ENCODE measurements at places on chromosomes 6 and 20.
A peak's percentile ranks its signal among the peaks of the same experiment; 100 is the strongest.

DNA sequence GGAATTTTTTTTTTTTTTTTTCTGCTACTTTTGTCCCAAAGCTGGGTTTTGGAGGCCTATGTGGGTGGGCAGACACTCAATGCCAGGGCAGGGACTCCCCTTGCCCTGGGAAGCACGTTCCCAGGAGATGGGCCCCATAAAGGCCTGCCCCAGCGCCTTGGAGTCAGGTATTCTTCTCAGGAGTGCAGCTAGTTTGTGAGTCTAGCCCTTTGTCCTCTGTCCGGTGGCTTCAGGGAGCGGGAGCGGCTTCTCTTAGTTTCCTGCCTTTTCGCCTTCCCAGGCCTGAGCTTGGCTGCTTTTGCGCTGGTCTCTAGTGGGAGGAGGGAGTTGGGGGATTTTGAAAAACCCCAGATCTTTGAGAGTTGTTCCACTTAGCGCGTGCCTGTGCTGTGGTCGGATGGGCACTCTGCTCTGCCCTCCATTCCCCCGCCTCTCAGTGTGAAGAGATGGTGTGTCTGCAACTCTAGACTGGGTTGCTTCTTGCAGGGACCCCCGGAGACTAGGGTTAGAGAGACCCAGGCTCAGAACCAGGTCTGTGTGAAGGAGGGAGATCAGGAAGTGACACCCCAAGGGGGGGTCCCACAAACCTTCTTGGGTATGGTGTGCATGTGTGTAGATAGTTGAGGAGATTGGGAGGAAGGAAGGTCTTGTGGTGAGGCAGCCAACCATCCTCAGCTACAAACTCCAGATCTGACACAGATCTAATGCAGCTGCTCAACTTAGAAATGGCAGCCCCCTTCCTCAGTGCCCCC, 1.3 kb downstream of the PLCG1 start:
- DNase-seq = no peak

DNA sequence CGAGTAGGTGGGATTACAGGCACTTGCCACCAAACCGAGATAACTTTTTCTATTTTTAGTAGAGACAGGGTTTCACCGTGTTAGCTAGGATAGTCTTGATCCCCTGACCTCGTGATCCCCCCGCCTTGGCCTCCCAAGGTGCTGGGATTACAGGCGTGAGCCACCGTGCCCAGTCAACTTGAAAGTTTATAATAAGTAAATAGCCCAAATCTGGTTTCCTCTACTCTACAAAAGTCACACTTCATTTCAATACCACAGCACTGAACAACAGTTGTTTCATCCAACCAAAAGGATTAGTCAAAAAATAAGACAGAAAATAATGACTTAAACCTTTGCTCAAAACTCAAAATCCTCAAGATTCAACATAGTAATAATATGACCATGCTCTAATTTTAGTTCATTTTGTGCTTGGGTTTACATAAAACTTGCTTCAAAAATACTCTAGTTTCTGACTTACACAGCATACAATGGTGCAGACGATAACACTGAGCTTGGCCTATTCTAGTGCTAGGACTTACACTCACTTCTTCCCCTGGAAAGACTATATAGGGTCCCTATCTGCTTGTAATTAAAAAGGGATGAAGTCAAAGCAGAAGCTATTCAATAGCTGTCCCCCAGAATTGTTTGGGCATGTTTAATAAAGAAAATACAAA, 56.7 kb downstream of the NT5E start:
- DNase-seq = peak; percentile 4

DNA sequence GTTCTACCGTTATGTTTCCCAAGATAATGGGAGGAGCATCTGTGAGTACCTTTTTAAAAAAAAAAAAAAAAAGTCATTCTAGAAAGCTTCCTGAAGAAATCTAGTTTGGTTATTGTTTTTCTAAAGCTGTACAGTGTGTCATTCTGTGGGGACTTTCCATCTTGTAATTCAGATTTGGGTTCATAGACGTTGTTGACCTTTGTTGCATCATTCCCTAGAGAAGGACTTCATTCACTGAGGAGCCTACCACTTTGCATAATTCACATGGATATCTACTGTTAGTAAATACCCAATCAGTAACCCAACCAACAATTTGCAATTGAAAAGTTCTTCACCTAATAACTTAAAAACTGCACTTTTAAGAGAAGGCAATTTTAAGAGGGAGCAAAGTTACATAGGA, 60.1 kb downstream of the RPP40 start:
- DNase-seq = no peak

- no peak for DNase-seq
Observed at GRCh38 chr6:66396549-66396948, 689.5 kb upstream of the EYS start.

DNA sequence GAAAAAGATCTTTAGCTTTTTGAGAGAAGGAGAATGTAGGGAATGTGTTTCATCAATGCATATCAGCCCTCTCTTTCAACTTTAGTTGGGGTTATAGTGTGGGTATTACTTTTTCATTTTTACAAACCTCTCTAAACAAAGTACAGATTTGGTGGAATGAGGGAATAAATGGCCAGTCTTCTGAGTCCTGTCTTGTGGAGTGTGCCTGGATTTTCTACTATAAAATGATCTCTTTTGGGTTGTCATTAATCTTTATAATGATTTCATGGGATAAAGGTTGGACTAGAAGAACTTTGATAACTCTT, 209.3 kb downstream of the RNF144B start:
- DNase-seq = no peak

DNA sequence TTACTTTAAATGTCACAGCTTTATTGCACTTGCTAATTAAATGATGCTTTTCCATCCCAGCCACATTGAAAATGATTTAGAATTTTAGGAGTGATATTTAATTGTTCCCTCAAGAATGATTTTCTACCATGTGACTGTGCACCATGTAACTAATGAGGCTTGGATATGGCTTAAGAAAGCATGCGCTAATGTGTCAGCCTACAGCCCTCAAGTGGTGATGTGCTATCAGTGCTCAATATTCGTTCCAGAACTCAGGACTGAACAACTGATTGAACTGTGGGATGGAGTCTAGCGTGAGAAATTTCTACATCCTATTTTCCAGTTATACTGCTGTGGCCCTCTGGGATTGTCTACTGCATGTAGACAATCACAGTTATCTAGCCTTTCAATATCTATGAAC, 71.5 kb downstream of the PKIB start:
- no peak for DNase-seq

DNA sequence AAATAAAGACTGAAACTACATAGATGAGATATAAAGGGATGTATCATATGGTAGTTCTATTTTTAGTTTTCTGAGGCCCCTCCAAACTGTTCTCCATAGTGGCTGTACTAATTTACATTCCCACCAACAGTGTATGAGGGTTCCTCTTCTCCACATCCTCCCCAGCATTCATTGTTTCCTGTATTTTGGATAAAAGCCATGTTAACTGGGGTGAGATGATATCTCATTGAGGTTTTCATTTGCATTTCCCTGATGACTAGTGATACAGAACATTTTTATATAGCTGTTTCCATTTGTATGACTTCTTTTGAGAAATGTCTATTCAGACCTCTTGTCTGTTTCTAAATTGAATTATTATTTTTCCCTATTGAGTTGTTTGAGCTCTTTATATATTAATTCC, 229.3 kb downstream of the RFPL4B start:
- DNase-seq = no peak

DNA sequence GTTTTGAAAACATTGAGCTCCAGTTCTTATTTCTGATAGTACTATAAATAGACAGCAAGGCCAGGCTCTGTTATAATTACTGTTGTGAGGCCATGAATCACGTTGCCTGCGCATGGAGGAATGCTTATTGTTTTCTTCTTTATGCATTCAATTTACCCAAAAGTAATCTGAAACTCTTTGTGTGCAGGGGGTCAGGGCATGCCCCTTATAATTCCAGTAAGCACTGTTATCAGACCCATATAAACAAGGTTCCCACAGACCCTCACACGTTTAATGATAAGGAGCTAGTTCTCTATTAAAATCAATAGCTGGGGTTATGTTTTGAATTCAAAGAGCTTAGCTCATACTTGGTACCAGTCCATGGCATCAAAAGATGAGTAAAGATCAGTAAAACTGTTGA, 174.8 kb upstream of the ARG1 start:
- no peak for DNase-seq

GRCh38 chr20:63508072-63508768, 9.3 kb upstream of the EEF1A2 start:
- no peak for DNase-seq

- DNase-seq = no peak
Observed at GRCh38 chr6:112470376-112470775, 123.2 kb downstream of the RFPL4B start.

DNA sequence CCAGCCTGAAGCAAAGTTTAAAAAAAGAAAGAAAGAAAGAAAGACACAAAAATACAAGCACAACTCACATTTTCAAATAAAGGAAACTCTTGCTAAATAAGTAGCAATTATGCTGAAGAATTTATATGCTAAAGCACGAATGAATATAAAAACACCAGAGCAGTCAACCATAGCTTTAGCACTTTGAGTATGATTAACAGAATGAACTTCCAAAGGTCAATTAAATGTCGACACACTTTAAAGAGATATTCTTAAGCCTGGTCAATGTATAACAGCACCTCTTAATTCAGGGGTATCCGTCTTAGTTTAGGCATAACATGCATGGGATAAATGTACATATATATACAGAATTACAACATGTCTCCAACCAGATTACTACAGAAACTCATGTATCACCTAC, 125.9 kb downstream of the OGFRL1 start:
- no peak for DNase-seq

DNA sequence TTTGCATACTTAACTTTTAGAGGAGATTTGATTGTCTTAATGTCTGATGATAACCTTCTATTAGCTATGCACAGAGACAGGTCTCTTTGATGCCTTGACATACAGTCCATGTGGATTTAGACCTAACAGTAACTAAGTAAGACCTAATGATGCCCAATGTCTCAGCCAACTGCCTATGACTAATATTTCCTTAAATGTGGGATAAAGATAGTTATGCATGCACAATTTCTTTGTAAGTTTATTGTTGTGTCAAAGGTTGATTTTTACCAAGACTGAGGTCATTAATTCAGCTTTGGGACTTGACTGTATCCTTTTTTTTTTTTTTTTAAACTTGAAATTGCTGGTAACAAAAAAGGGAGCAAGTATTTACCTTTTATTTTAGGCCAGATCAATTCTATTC, 450.0 kb downstream of the HAO1 start:
- DNase-seq = no peak

- no peak for DNase-seq
Observed at GRCh38 chr6:142500250-142500786, 198.5 kb downstream of the ADGRG6 start.

GRCh38 chr6:106281088-106281487, 44.5 kb downstream of the ATG5 start:
- DNase-seq = no peak

DNA sequence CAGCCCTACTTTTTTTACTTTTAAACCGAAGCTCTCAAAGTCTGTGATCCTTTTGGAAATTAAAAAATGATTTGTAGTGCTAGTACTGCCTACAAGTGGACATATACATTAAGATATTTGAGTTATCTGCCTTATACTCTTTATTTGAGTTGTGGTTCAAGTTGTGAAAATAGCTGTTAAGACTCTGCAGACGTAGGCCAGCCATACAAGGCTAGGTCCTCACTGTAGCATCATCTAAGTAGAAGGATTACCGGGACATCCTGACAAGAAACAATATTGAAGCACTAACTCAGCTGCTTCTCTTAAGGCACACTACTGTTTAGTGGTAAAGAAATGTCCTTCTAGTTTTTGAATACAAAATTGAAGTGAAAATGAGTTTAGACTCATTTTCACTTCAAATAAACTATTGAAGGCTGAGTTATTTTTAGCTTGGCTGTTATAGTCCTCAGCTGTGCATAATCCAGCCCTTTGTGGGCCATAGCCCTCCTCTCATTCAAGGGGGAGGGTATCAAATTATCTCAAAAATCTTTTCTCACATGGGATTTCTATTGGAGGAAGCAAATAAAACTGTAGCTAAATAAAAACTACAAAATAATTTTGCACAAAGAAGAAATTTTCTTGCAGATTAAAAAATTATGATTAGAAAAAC, 68.1 kb downstream of the JAG1 start:
- no peak for DNase-seq

DNA sequence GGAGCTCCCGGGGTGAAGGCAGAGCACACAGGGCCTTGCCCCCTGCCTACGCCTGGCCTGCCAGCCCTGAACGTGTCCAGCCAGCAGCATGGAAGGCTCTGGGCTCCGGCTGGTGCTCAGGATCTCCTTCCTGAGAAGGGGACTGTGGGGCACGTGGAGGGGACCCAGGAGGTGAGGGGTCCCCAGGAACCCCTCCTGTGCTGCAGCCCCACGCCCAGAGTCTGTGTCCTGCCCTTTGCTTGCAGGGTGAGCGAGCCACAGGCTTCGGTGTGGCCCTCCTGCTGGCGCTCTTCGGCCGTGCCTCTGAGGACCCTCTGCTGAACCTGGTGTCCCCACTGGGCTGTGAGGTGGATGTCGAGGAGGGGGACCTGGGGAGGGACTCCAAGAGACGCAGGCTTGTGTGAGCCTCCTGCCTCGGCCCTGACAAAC, 22.3 kb downstream of the NPEPL1 start:
- DNase-seq = no peak

- DNase-seq = no peak
Observed at GRCh38 chr6:6599468-6599873, 11.0 kb downstream of the LY86 start.

DNA sequence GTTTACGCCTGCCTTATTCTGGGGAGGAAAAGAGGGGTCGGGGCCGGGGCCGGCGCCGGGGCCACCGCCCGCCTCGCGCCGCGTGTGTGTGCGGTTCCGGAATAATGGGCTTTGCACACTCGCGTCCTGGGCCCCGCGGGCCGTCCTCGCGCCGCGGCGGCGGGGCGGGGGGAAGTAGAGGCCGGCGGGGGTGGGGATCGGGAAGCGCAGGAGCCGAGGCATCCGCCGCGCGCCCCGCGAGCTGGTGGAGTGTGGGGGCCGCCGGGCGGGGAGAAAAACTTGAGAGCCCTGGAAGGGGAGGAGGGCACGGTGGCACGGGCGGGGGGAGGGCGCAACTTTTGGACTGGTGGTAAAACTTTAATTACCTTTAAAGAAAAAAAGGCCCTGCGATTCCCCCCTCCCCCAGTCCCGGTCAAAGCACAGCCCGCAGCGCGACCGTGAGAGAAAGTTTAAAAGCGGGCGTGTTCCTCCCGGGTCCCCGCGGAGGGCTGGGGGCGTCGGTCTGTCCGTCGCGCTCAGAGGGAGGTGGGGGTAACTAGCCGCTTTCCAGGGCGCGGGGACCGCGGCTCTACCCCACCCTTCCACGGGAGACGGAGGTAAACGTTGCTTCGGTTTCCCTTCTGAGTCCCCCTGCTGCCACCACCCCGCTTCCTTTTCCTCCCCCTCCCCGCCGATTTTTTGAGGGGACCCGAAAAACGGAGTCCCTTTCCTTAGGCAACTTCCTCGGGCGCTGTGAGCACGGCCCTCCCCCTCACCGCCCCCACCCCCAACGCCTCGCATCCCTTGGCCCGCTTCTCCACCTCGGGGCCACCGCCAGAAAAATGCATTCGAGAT, 1.9 kb downstream of the L3MBTL3 start:
- peak; percentile 24 for DNase-seq
